ENCODE measurements at places on chromosomes 5 and 9.

GRCh38 chr5:73433982-73434342 is 14.6 kb downstream of the FOXD1 start:
- no peak for DNase-seq

DNA sequence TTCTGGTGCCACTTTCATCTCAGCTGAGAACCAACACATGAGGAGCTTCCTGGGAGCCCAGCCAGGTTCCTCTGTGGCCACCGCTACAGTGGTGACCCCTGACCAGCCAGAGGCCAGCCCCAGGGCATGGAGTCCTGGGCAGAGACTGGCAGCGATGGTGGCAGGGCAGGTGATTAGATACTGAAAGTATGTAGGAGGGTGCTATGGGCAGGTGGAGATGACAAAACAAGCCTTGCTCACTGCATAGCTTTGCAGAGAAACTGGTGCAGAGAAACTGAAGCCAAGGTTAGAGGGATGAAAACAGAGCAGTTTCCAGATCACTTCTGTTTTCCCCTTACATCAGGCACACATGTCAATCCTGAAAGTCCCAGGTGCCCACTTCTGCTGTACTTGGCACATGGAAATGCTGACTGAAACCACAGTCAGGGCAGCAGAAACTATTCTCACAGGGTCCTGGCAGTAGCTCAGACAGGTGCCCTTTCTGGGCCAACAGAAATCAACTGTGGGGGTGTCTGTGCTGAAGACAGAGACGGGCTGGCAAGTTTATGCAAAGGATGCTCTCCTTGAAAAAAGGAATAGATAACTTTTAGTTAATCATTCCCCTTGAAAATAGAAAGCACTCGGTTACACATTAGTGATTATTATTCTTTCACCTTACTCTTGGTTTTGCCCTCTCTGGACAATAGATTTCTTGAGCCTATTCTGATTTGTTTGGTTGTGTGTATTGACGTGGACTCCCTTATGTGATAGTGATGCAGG is 90.3 kb downstream of the ANKRD55 start:
- no peak for DNase-seq

DNA sequence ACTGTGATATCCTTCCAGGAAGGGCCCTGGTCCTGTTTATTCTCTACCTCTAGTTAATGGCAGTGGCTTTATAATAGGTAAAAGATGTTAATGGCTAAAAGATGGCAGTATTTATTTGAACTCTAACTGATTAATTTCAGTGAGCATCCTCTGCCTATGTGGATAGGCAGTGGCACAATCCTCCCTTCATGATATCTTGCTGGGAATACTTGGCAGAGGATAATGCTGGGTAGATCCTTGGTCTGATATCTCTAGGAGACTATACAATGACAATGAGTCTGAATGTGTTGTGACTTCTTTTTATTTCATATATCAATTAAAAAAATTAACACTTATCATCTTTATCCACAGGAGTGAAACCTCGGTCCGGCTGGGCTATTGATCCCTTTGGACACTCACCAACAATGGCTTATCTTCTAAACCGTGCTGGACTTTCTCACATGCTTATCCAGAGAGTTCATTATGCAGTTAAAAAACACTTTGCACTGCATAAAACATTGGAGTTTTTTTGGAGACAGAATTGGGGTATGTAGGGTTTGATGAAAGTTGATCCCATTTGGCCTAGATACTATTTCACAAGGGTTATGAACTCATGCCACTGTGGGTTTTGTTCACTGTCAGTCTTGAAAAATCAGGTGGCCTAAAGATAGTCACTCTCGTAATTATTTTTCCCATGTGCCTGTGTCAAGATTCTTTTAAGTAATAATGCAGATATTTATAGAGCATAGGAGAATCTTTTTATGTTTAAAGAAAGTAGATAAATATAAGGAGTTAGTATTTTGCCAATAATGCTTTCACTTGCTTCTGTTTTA is 77.7 kb downstream of the MAN2A1 start:
- peak; percentile 61 for DNase-seq

DNA sequence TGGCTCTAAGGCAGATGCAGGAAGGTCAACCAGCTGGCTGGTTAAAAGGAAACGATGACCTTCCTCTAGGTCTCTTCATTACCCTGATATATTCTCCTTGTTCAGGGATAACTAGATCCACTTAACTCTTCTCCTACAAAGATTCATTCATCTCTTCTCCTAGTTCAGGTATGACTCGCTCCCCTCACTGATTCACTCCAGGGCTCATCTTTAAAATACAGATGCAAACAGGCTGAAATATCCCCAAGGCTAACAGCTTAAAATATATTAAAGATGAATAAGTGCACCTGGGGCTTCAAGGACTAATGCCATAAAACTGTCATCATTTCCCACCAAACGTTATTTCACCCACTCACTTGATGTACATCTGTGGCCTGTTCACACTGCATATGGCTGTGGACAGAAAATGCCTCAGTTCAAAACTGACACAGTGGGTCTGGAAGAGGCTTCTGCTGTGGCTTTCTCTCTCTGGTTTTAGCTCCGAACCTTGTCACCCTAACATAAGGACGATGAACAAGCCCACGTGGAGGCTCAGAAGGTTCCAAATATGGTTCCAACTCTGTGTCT is 366.9 kb downstream of the DEPDC1B start:
- DNase-seq = no peak

GRCh38 chr9:32580631-32581300 is 7.8 kb upstream of the NDUFB6 start:
- no peak for DNase-seq

DNA sequence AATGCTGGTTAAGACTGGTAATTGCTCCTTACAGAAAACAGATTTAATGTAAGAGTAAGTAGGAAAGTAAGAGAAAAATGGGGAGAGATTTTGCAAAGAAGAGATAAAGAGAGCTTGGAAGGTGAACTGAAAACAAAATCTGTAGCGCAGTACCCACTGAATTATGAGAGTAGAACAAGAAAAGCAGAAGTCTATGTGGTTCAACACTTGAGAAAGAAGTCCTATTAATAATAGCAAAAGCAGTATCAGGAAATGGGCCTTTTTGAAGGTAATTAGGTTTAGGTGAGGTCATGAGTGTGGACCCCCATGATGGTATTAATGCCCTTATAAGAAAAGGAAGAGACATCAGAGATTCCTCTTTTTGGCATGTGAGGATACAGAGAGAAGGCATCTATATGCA is 460.6 kb downstream of the CETN3 start:
- DNase-seq = no peak

DNA sequence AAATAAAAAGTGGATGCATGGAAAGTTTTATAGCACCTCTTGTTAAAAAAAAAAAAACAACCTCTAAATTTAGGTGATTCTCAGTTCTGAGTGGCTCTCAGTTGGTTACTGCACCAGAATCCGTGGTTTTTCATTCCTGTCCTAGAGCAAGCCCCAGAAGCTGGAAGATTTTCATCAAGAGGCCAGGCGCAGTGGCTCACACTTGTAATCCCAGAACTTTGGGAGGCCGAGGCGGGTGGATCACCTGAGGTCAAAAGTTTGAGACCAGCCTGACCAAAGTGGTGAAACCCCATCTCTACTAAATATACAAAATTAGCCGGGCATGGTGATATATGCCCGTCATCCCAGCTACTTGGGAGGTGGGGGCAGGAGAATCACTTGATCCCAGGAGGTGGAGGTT is 27.2 kb upstream of the SLC9A3 start:
- DNase-seq = no peak

GRCh38 chr5:25544652-25545249 is 900.0 kb upstream of the CDH10 start:
- DNase-seq = peak; percentile 30

Data from myocyte (in vitro differentiated cells).